ENCODE measurements at places on chromosomes 2 and 18.

- no peak for DNase-seq
These were observed 366.2 kb downstream of the NUP35 start for GRCh38 chr2:183490489-183490888.

DNA sequence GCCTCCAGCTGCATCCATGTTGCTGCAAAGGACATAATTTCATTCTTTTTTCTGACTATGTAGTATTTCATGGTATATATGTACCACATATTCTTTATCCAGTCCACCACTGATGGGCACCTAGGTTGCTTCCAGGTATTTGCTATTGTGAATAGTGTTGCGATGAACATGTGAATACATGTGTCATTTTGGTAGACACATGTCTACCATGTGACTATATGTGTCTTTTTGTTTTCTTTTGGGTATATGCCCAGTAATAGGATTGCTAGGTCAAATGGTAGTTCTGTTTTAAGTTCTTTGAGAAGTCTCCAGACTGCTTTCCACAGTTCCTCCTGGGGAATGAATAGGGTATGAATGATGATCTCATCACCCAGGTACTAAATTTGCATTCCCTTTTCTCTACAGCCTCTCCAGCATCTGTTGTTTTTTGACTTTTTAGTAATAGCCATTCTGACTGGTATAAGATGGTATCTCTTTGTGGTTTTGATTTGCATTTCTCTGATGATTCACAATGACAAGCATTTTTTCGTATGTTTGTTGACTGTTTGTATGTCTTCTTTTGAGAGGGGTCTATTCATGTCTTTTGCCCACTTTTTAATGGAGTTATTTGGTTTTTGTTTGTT lies 35.6 kb upstream of the FEZ2 start:
- DNase-seq: no peak

- no peak for DNase-seq
These were observed 24.4 kb upstream of the AGFG1 start for GRCh38 chr2:227447606-227448005.

DNA sequence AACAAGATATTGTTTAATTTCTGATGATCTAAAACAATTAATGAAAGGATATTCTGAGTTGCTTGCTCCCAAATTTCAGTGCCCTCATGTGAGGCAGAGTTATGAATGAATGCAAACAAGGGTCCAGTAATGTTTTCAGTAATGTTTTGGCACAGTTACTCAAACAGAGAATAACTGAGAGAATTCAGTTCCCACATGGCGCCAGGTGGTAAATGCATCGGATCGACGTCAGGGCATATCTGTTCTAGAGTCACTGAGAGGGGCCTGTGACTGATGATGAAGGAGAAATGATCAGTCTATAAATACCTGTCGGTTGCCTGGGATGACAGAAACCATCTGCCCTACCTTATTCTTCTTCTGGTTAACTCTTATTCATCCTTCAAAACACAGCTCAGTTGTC lies 81.4 kb downstream of the KCNS3 start:
- DNase-seq: no peak

DNA sequence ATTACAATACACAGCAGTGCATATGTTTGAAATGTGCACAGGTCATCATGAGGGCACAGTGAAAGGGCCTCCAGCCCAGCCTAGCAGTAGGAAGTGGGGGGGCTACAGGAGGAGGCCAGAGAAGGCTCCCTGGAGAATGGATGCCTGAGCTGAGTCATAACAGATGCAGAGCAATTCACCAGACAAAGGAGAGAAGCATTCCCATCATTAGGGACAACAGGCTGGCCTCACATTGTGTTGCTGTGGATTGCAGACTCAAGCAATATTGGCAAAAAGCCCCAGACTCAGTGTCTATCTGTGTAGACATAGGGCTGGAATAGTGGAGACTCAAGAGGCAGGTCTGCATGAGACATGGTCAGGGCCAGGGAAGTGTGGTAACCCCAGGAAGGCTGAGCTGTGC lies 329.9 kb downstream of the DLGAP1 start:
- no peak for DNase-seq

- DNase-seq: no peak
These were observed 595.4 kb downstream of the NYAP2 start for GRCh38 chr2:225994748-225995405.

DNA sequence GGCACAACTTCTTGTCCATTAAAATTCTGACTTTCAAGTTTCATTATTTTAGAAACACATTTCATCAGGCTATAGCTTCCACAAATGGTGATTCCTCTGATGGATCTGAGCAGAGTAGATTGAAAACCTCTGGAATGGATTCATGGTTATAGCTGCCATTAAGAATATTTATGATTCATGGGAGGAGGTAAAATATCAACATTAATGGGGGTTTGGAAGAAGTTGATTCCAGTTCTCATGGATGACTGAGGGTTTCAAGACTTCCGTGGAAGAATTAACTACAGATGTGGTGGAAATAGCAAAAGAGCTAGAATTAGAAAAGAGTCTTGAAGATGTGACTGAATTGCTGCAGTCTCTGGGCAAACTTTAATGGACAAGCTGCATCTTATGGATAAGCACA lies 797.4 kb downstream of the SUCLG1 start:
- DNase-seq: no peak

DNA sequence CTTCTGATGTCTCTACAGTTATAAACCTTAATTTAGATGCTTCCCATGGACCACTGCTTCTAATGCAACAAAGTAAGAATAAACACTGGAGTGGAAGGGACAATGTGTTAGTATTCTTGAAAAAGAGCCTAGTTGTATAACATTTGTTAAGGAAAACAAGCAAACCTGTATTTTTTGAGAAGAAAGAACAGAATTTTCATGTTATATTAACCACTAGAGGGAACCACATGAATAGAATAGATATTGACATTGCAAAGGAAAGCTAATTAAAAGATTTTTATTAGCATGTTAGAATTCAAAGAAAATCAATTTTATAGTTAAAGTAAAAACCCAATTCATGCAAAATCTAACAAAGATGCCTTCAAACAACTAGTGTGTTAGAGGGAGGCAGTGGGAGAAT lies 151.2 kb upstream of the BARD1 start:
- DNase-seq: no peak

- DNase-seq: no peak
These were observed 147.6 kb downstream of the HDAC4 start for GRCh38 chr2:239253264-239253663.
